ENCODE measurements at places on chromosomes 6 and 20. TPM values are rescaled to one million over a fixed set of nuclear protein-coding genes. Genes with fewer than 3 reads are reported as not detected.

The CFB gene
- polyA plus RNA-seq, result 0.87 TPM

The BPIFB4 gene
- not detected for polyA plus RNA-seq

The IRF4 gene
- not detected for polyA plus RNA-seq

The GPLD1 gene
- polyA plus RNA-seq, result 0.03 TPM

DNA sequence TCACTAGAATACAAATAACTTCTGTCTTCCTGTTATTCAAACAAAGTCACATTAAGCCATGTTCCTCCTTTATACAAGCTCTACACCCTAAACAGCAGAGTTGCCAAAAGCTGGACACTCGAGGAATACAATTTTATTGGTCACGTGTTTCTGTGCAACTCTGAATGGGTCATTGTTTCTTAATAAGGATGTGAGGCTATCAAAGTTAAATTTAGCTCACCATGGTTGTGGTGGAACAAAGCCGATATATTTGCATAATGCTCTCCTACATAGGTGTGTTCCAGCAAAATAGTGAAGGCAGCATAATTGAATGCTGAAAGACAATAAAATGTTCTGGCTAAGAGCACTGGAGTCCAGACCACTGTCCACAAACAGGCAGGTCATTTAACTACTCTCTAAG, 36.9 kb upstream of the CD2AP start:
- no peak for DNase-seq
- no peak overlapping the region for H3K27ac ChIP-seq
- H3K27me3 ChIP-seq, result no peaks in the 10 kb centered on the region
- no peaks in the 10 kb centered on the region for H3K36me3 ChIP-seq
- no peaks in the 10 kb centered on the region for H3K4me1 ChIP-seq
- H3K4me3 ChIP-seq, result no peak overlapping the region

DNA sequence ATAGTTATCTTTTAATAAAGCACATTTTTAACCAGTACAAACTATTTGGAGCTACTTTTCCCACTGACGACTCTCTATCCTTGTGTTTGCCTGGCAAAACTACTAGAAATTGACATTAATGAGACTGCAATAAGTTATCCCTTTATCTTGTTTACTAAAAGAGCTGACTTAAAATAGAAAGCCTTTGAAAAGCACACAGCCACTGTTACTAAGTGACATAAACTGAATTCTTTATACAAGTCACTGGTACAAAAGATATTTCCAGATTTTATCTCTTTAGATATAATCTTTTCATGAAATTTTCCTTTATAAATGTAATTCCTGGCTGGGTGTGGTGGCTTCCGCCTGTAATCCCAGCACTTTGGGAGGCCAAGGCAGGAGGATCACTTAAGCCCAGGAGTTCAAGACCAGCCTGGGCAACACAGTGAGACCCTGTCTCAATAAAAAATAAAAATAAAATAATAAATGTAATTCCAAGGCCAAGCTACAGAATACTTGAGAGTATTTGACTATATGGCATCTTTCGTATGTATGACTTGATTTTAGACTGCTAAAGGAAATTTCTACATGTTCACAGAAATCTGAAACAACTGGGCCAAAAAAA, 9.5 kb downstream of the MBOAT1 start:
- H3K27me3 ChIP-seq, result no peaks in the 10 kb centered on the region
- no peak overlapping the region for H3K4me3 ChIP-seq
- no peaks in the 10 kb centered on the region for H3K36me3 ChIP-seq
- no peak for DNase-seq
- H3K27ac ChIP-seq, result no peak overlapping the region

DNA sequence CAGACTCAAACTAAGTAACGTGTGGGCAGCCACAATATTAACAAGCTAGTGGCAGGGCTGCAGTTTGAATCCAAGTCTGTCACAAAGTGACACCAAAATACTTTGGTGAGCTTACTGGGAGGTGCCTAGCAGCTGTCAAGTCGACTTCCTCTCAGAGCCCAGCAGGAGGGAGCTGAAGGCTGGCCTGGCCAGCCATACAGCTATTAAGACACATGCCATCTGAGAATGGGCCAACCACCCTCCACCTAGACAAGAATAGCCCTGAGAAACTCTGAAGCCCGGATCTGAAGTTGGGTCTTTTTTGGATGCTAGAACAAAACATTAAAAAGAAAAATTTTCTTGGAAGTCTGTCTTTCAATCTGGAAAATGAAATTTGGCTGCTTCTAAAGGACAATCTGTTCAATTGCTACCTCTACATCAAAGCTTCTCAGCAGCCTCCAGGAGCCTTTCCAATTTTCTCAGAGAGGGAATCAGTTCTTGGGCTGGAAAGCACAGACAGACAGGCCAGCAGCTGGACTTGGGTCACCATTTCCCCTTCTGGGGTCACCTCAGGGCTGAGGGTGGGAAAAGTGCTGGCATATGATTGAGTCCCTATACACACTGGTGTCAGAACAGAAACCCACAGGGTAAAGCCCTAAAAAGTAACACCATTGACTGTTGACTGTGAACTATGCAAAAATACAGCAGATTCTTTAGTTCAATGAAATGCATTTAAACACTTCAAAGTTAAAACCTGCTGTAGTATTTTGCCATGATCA, 42.9 kb downstream of the UQCC1 start:
- no peaks in the 10 kb centered on the region for H3K27me3 ChIP-seq
- no peak for DNase-seq
- no peak overlapping the region for H3K4me3 ChIP-seq
- peaks cover 7% of the 10 kb centered on the region for H3K36me3 ChIP-seq
- no peaks in the 10 kb centered on the region for H3K4me1 ChIP-seq
- no peak overlapping the region for H3K27ac ChIP-seq
